Right atrium auricular region (tissue), 2 donors: ENCODE measurements at places on chromosomes 7 and 10.

- DNase-seq = no peak
These were observed 7.5 kb downstream of the MTG1 start for GRCh38 chr10:133401500-133401899.

DNA sequence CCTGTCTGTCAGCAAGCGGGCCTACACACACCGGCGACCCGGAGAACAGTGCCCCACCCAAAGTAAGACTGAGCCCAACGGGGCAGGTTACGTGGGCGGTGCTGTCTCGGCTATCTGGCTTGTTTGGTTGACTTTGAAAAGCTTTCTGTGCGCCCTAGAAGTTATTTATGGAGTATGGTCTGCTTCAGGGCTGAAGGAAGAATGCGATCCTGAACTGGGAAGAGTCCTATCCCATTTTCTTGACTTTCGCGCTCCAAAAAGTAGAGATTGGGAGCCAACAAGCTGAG lies 1.5 kb downstream of the INA start:
- DNase-seq = no peak

DNA sequence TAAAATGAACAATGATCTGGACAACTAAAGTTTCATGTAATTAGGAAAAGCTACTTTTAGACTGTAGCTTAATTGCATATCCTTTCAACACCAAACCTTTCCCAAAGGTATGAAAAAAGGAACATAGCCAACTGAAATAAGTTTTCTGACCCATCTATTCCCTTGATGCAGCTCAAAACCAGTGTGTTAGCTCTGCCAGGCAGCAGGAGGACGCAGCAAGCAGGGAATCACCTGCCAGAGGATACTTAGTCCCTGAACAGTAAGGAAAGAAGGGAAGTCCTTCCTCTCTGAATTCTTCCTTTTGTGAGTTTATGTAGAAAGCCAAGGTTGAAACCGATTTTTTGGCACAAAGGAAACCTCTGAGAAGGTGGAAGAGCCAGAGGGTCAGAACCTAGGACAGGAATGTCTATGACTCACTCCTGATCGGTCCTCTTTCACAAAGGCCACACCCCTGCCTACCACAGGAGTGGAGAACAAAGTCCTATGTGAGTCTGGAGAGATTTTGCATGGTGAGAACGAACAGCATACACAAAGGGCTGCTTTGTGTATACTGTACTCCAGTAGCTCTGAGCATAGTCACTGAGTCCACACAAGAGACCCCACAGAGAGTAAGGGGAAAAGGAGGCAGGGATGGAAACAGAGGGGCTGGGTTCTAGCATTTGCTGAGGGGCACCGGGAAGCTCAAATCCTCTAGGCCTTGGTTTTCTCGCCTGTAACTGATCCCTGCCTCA lies 68.8 kb upstream of the GSDME start:
- no peak for DNase-seq

GRCh38 chr10:5106553-5106952 lies 12.3 kb downstream of the AKR1C3 start:
- no peak for DNase-seq

DNA sequence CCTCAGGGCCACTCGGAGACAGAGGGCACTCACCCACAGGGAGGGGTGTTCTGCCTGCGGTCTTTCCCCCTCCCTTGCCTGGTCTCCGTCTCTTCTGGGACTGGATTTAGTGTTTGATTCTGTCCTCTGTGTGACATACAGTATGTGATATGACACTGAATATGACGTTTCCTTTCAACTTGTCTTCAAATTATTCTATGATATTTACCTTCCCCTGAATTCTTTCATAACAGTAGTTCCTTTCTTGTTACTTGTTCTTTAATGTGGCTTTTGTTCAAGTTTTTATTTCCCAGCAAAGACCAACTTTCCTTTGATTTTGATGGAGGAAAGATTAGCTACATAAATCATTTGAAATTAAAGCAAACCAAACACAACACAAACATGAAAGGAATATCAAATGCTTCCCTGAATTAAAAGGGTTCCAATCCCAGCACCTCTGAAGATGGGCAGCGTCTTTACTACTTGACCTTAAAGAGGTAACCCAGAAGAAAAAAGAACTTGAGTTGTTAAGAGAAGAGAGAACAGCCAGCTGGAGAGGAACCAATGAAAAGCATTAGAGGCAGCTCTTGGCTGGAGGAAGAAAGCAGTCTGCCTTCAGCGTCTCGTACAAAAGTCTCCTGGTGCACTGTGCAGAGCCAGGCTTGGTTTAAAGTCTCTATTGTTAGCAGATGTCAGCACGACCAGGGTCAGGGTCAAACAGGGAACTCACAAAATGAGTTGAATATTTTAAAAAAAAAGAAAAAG lies 18.3 kb upstream of the RHEB start:
- DNase-seq = no peak

GRCh38 chr7:18491871-18492270 lies 3.7 kb upstream of the HDAC9 start:
- DNase-seq = no peak
